ENCODE measurements at places on chromosomes 13 and 19.

DNA sequence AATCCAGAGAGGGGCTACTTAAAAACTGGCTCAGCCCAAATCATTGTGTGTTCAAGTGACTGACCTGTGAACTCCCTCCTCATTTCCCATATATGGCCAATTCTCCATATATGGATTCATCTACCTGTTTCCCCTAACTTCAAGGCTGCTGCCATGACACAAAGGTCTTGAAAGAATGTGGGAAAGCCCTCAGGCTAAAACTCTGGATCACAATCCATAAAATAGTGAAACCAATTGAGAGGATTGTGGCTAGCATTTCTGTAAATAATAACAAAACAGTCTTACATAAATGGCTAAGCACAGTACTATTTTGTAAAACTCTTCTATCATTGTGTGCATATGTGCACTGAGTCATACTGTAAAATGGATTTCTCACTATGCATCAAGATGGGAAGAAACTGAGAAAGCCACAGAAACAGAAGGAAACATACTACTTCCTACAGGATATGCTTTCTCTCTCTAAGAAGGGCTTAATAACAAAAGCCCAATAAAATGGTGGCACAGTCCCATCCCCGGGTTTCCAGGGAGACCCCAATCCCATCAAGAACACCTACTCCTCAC is 80.5 kb downstream of the FOXO1 start:
- no peak for DNase-seq

- no peak for DNase-seq
These were observed 1.3 kb upstream of the ZNF181 start for GRCh38 chr19:34732612-34733211.

DNA sequence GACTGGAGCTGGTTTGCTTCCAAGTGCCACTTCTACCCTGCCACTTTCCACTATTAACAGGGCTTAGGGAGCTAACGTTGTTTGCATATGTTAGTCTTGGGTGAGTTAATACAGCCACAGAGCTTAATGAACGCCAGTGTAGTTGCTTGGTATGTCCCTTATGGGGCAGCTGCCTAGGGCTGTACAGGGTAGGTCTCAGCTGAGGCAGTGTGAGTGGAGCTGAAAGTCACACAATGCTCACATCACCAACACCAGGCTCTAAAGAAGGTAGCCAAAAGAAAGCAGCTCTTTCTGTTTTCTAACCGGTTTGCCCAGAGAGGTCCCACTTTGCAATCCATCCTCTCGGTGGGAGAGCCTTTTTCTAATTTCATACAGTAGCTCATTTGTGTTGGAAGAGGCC is 186.2 kb downstream of the RGCC start:
- DNase-seq: no peak

DNA sequence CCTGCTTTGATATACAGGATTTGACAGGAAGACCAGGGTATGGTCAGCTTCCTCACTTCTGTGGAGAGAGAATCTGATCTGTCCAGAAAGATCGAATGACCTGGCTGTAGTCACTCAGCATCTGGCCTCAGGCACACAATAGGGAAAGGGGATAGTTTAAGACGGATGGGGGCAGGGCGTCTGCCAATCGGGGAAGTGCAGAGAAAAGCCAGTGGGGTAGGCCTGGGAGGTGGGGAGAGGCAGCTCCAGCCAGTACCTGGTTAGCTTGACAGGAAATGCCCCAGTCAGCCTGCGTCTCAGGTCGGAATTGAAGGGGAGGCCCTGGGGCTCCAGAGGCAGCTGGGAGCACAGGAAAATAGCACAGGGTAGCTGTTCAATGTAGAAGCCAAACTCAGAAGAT is 12.4 kb downstream of the ZNF444 start:
- DNase-seq: no peak

- DNase-seq: no peak
These were observed 140.1 kb downstream of the URI1 start for GRCh38 chr19:30082168-30082567.

DNA sequence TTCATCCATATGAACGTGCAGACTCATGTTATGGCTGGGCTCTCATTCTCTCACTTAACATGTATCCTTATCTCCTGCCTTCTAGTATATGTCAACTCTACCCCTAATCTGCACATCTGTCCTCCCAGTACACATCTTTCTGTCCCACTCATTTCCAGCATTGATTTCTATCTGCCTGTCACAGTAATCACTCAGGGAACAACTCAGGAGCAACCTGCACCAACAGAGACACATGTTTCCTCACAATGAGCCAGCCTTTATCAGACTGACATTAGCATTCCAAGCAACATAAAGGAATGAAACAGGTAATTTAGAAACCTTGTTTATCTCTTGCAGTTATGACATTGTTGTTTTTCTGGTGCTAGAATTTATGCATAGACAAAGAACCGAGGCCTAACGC is 17.6 kb upstream of the SLC7A1 start:
- no peak for DNase-seq

DNA sequence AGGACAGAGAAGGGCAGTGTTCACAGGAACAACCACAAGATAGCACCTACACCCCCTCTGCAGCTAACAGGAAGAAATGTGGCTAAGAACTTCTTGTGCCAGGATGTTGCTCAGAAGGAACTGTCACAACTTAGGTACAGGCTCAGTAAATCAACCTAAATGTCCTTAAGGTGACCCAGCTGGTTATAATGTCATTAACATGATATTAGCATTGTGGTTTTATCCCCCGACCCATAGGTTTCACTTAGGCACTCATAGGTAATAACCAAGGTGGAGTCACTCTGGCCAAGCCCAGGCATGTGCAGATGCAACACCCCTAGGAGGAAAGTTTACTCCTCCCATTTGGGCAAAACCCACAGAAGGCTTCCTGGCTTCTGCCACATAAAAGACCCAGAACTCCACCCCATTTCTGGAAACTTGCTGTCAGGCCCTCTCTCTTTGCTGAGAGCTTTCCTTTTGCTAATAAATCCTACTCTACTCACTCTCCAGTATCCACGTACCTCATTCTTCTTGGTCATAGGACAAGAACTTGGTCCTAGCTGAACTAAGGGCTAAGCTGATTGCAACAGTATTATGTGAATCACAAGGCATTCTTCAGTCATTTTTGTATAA is 951.3 kb downstream of the SLITRK5 start:
- DNase-seq: no peak

GRCh38 chr19:44702551-44703176 is 3.7 kb downstream of the CEACAM16 start:
- DNase-seq: no peak

DNA sequence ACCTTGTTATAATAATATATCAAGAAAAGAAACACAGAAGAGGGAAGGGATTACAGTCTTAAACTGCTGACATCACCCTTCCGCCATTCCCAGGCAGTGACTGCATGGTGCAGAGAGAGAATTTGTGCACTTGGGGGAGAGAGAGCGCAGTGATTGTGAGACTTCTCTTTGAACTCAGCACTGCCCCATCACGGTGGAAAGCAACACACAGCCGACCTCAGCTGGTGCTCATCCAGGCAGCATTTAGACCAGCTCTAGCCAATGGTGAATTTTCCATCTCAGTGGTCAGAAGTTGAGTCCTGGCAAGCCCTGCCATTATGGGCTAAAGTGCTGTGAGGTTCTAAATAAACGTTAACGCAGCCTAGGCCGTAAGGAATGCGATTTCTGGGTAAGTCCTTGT is 1681.5 kb downstream of the EFNB2 start:
- DNase-seq: no peak

- DNase-seq: no peak
These were observed 88.6 kb downstream of the DCT start for GRCh38 chr13:94390881-94391280.

GRCh38 chr13:112735791-112736190 is 46.0 kb downstream of the ATP11A start:
- DNase-seq: no peak

DNA sequence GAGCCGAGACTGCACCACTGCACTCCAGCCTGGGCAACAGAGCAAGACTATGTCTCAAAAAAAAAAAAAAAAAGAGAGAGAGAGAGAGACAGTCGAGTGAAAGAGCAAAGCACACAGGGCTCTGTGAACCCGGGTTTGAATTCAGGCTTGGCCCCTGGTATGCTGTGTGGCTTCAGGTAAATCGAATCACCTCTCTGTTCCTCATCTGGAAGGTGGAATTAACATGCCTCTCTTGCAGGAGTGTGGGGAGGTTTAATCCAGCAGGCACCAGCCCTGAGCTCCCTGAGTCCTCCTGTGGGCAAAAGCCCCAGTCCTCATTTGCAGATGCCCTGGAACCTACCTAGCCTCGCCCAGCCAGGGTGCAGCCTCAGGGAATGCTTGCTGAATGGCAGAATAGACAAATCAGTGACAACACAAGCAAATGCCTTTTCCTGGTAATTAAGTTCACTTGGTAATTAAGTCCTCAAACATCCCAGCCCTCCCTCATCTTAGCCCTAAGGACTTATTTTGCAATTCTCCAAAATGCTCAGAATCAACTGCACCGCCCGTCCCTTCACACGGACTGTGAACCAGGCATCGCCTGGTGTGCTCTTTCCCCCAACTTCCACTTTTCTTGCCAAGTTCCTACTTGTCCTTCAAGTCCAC is 4.6 kb upstream of the ZNRF4 start:
- DNase-seq: no peak

DNA sequence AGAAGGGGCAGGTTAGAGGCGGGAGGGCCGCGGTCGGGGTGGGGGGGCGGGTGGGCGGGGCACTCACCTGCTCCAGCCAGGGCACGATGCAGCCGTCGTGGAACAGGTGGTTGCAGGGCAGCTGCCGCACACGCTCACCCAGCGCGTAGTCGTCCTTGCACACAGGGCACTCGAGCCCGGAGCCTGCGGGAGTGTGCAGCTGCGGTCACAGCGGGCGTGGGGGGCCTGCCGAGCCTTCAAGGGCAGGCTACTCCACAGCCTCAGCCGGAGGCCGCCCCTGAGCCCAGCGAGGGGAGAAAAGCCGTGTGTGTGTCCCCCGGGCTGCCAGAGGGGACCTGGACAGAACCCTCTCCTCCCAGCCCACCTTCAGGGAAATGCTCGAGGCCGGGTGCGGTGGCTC is 8.6 kb downstream of the FGF22 start:
- no peak for DNase-seq

DNA sequence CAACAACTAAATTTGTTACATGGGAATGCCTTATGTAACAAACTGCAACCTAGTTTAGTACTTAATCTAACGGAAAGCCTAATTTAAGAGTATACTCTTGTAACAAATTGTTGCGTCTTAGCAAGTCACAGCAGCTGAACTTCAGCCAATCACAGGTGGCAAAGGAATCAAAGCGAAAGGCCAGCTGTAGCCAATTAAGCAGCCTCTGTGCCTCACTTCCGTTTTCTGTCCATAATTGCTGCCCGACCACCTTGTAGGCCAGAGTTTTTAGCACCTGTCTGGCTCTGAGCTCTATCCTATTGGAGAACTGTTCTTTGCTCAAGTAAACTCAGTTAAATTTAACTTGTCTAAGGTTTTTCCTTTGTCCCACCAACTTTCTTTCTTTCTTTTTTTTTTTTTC is 18.1 kb upstream of the HSPH1 start:
- no peak for DNase-seq

GRCh38 chr19:28264556-28264955 is 948.4 kb downstream of the UQCRFS1 start:
- DNase-seq: no peak

GRCh38 chr13:114321256-114321655 is 7.0 kb downstream of the CHAMP1 start:
- no peak for DNase-seq

DNA sequence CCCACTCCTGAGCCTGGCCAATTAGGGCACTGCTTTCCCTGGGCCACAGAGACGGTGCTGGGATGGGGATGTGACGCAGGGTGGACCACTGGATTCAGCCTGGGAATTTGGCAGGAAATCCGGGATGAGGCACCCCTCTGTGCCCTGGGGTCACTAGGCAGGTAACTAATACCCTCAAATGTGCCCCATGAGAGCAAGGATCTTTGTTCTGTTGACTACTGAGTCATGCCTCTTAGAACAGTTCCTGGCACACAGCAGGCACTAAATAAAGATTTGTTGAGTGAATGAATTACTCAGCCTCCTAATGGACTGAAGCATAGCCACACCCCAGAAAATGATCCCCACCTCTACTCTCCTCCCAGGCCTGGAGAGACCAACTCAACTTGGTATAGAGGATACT is 15.9 kb downstream of the OPA3 start:
- no peak for DNase-seq

DNA sequence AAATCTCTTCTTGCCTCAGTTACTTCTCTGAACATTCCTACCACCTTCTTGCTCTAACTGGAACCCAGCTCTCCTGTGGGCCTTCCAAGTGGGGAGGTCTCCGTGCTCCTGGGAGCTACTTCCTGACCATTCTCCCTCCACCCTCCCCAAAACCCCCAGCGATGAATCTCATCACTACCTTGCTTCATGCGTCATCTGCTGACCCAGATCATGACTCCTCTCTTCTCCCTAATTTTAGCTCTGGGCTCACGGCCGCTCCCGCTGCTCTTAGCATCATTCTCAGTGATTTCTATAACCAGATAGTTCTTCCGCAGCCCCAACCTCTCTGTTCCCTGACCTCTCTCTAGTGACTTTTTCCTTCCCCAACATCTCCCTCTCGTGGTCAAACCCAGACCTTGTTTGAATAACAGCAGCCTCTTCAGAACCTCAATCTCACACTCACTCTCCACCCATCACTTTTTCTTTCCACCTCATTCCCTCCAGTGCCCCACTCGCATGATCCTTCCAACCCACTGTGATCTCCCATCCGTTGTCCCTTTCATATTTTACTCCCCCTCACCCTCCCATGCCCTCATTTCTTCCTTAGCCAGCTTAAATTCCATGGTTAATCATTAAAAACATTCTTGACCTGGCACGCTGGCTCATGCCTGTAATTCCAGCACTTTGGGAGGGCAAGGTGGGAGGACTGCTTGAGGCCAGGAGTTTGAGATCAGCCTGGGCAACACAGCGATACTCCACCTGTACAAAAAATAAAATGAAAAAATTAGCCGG is 21.8 kb downstream of the MRPS12 start:
- DNase-seq: no peak

- DNase-seq: no peak
These were observed 14.0 kb downstream of the ARHGAP33 start for GRCh38 chr19:35789195-35789977.

All from head of caudate nucleus (tissue), 42 donors.